ENCODE measurements at places on chromosomes 12 and 14.

- no peak for DNase-seq
Measured at GRCh38 chr12:94674835-94675234, 24.5 kb upstream of the TMCC3 start.

GRCh38 chr12:51391283-51392123, at the start of gene GALNT6:
GALNT6 (minus strand) TSS chr12:51391406; CDS start chr12:51379781, 11,625 bp downstream.
- DNase-seq = no peak

GRCh38 chr14:29161593-29161992, 395.0 kb downstream of the FOXG1 start:
- no peak for DNase-seq

DNA sequence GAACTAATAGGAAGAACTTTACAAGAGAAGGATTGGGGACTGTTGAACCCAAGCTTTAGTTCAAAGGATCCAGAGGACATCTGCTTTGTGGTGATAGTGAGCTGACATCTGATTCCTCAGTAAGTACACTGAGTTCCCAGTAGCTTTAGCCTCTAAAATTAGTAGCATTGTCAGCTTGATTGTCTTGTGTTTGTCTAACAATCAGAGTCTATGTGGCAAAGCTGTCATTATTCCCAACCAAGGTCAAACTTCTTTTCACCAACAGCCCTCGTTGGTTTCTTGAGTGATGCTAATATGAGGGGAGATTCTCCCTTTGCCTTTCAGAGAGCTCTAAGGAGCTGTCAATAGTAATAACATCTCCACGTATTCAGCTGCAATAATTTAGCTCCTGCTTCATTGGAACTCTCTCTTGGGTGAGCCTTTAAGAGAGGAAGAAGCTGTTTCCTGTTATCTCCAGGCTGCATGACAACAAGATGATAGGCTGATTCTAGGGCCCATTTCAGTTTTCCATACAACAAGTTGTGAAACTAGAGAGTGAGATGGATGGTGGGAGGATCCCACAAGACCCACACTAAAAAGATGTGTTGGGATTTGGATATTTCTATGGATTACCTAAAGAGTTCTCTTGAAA, 46.7 kb downstream of the TGFB3 start:
- no peak for DNase-seq

- DNase-seq = no peak
Measured at GRCh38 chr12:63152321-63152700, 1.3 kb upstream of the AVPR1A start.

DNA sequence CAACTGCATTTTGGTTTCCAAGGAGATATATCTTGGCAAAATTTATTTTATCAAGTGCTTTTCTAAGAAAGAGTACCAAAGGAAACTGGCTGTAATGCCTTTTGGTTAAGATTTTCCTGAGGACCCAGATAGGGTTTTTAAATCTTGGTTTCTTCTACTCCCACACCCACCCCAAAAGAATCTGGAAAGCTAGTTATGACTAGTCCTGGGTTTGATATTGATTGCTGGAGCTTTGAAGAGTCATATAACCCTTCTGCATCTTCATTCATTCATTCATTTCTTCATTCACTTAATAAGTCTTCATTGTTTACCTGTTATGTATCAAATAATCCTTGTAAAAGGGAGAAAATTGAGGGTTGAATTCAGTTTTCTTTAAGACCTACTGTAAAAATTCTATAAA, 425.2 kb downstream of the PCNX1 start:
- DNase-seq = no peak

DNA sequence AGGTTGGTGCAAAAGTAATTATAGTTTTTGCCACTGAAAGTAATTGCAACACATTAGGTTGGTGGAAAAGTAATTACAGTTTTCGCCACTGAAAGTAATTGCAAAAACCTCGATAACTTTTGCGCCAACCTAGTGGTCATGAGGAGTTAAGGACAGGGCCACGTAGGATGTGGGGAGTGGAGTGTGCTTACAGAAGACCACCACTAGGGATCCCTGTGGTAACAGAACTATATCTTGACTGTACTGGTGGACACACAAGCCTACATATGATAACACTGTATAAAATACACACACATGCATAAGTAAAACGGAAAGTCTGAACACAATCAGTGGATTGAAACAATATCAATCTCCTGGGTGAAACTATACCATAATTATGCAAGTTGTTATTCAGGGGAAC, 187.4 kb upstream of the ABCD2 start:
- DNase-seq = no peak

DNA sequence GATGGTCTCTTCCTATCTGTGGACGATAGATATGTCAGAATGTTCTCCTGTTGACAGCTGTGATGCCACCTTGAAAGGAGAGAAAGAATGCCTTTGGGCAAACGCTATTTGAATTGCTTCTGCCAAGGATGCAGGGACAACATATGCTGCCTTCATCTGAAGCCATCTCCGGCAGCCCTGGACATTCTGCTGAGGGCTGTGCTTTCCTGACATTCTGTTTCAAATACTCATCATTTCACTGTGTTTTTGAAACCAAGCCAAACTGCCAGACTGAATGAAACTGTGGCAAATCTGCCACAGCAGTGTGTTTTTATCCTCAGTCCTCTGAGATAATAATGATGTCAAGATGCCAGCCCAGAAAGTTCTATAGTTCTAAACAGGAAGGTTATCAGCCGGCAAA, 85.8 kb upstream of the BCAT1 start:
- no peak for DNase-seq

- no peak for DNase-seq
Measured at GRCh38 chr12:76820888-76821482, 57.1 kb downstream of the ZDHHC17 start.

- no peak for DNase-seq
Measured at GRCh38 chr14:30620178-30620577, 1.9 kb upstream of the SCFD1 start.

- DNase-seq = no peak
Measured at GRCh38 chr12:96172981-96173380, 21.2 kb upstream of the ELK3 start.

DNA sequence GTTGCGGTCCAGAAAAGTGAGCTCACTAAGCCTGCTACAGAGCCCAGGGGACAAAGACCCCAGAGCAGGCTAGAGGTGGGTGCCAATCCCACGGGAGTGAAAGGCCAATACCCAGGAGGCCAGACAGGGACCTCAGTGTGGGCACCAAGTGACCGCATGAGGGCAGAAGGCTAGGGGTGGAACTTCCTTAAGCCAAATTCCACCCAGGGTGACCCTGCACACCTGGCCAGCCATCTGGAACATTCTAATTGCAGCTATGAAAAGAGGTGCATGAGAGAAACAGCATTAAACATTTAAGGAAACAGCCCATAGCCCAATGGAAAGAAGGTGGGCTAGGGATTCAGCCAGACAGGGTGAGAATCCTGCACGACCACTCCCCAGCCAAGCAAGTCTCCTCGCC, 19.4 kb downstream of the GLTP start:
- DNase-seq = no peak

GRCh38 chr12:75315518-75315917, 14.6 kb downstream of the CAPS2 start:
- DNase-seq = peak; percentile 30

- no peak for DNase-seq
Measured at GRCh38 chr14:101564819-101565698, 3.8 kb downstream of the DIO3 start.

DNA sequence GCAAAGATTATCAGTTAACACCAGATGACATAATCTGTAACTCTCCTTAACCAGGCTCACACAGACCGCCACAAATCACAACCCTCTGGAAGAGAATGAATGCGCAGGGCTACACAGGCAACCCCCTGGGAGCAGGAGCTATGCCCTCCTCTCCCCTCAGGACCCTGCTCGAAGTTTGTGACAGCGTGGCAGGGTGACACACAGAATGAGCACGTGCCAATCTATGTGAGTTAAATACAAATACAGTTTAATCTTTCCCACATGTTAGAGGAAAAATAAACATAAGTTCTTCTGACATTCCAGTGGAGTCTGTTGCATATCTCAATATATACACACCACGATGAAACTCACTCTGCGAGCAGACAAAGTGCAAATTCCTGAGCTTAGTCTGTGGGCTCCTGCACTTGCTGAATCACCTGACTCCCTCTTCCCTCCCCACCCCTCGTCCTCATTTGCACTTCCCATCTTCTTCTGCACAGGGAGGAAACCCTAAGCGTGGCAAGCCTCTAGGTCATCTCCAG, 37.6 kb downstream of the BCAT1 start:
- DNase-seq = peak; percentile 29

Data from epithelial cell of proximal tubule (primary cell).